Esophagus muscularis mucosa (tissue), 4 donors: ENCODE measurements at places on chromosomes 3 and 15. TPM values are rescaled to one million over a fixed set of nuclear protein-coding genes. Genes with fewer than 3 reads are reported as not detected.

UROC1 gene
- not detected for total RNA-seq

HIGD2B gene
- total RNA-seq = not detected

ETV5 gene
- total RNA-seq = 6.6 TPM

XIRP1 gene
- not detected for total RNA-seq

LDHAL6B gene
- not detected for total RNA-seq

LRRIQ4 gene
- 0.23 TPM for total RNA-seq

PEX11A gene
- total RNA-seq = 19.5 TPM

LRRC2 gene
- 0.69 TPM for total RNA-seq

ARF4 gene
- total RNA-seq = 82.6 TPM

DNA sequence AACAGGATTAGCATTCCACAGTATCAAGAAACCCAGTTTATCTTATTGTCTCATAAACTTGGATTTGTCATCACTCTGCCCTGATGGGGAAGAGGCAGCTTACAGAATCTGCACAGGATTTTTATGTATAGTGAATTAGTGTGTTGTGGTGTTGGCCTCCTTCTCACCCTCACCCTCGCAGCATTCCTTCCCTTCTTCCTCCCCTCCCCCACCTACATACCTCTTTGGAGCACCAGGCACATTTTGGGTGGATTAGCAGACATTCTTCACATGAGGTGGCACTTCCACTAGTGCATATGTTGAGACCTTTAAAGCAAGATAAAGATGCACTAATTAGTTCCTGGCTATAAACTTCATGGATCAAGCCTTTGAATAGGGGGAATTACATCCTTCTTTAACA is 13.9 kb downstream of the ITGB5 start:
- DNase-seq = no peak
- H3K27me3 ChIP-seq = no peaks in the 10 kb centered on the region
- H3K27ac ChIP-seq = no peak overlapping the region
- no peak overlapping the region for H3K4me3 ChIP-seq
- H3K36me3 ChIP-seq = peaks cover 38% of the 10 kb centered on the region

DNA sequence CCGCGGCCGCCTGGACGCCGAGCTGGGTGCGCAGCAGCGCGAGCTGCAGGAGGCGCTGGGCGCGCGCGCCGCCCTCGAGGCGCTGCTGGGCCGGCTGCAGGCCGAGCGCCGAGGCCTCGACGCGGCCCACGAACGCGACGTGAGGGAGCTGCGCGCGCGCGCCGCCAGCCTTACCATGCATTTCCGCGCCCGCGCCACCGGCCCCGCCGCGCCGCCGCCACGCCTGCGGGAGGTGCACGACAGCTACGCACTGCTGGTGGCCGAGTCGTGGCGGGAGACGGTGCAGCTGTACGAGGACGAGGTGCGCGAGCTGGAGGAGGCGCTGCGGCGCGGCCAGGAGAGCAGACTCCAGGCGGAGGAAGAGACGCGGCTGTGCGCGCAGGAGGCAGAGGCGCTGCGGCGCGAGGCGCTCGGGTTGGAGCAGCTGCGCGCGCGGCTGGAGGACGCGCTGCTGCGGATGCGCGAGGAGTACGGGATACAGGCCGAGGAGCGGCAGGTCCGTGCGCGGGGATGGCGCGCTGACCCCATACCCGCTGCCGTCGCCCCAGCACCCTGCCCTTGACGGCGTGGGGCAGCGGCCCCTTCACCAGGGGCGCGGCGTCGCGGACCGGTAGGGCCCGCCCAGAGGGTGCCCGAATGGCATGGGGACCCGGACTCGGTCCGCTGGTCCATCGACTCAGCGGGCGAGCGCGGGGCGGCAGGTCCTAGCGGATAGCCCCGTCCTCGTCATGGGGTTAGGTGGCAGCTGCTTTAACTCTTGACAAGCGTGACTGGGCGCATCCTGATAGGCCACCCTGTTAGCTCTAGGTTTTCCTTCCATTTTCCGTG is 848 bp downstream of the SYNM start:
- peak overlapping the region; percentile 91 for H3K4me3 ChIP-seq
- H3K36me3 ChIP-seq = peaks cover 18% of the 10 kb centered on the region
- DNase-seq = no peak
- H3K4me1 ChIP-seq = peaks cover 46% of the 10 kb centered on the region
- no peaks in the 10 kb centered on the region for H3K27me3 ChIP-seq

- peak overlapping the region; percentile 83 for H3K27ac ChIP-seq
- H3K36me3 ChIP-seq = no peaks in the 10 kb centered on the region
- H3K4me3 ChIP-seq = peak overlapping the region; percentile 55
- H3K27me3 ChIP-seq = no peaks in the 10 kb centered on the region
- peaks cover 94% of the 10 kb centered on the region for H3K4me1 ChIP-seq
- no peak for DNase-seq
Observed at GRCh38 chr3:112635674-112636073, 5.3 kb downstream of the CCDC80 start.

- H3K4me3 ChIP-seq = no peak overlapping the region
- DNase-seq = no peak
- no peak overlapping the region for H3K27ac ChIP-seq
- H3K27me3 ChIP-seq = no peaks in the 10 kb centered on the region
- no peaks in the 10 kb centered on the region for H3K36me3 ChIP-seq
- H3K4me1 ChIP-seq = no peaks in the 10 kb centered on the region
Observed at GRCh38 chr3:169009453-169009852, 654.1 kb downstream of the MECOM start.

GRCh38 chr15:53976844-53977392 is 1.3 kb upstream of the UNC13C start:
- no peak overlapping the region for H3K27ac ChIP-seq
- peaks cover 14% of the 10 kb centered on the region for H3K4me1 ChIP-seq

DNA sequence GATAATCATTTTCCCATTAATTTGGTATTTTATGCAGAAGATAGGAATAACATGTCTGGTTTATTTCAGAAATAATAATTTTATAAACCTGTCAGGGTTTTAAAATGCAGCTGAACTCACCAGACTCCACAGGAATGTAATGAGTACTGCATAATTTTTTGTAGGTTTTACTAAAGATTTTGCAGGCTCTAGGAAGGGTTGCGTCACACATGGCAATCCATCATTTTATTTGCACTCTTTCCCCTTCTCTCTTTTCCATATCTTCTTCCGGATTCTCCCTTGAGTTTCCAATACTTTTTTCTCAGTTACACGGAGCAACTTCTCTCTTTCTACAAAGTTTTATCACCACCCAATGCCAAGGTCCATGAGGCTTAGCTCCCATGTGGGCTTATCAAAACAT is 234.7 kb downstream of the NFKBIZ start:
- H3K27me3 ChIP-seq = no peaks in the 10 kb centered on the region
- no peak for DNase-seq
- no peak overlapping the region for H3K4me3 ChIP-seq
- no peak overlapping the region for H3K27ac ChIP-seq
- no peaks in the 10 kb centered on the region for H3K36me3 ChIP-seq
- peaks cover 5% of the 10 kb centered on the region for H3K4me1 ChIP-seq

DNA sequence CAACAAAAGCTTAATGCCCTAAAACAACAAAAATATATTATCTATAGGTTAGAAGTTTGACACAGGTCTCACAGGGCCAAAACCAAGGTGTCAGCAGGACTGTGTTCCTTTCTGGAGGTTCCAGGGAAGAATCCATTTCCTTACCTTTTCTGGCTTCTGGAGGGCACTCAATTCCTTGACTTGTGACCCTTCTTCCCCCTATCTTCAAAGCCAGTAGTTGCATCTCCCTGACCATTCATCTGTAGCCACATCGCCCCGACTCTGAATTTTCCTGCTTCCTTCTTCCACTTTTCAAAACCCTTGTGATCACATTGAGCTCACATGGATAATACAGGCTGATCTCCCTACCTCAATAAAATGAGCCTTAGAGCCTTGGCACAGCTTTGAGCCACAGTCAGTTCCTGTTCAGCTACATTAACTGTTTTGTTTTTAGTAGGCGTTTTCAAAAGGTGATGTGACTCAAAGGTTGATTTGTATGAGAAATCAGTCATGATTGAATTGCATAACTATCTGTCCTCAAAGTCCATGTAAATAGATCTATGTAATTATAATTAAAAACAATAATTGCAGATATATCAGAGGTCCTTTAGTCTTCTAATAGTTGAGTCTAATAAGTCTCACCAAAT is 12.4 kb downstream of the PFN2 start:
- no peak overlapping the region for H3K4me3 ChIP-seq
- H3K27ac ChIP-seq = no peak overlapping the region
- no peaks in the 10 kb centered on the region for H3K36me3 ChIP-seq
- DNase-seq = no peak
- H3K27me3 ChIP-seq = no peaks in the 10 kb centered on the region

- no peaks in the 10 kb centered on the region for H3K4me1 ChIP-seq
- H3K27me3 ChIP-seq = no peaks in the 10 kb centered on the region
- H3K4me3 ChIP-seq = no peak overlapping the region
- H3K27ac ChIP-seq = no peak overlapping the region
- no peaks in the 10 kb centered on the region for H3K36me3 ChIP-seq
- no peak for DNase-seq
Observed at GRCh38 chr3:27746838-27747237, 24.7 kb upstream of the EOMES start.

- H3K36me3 ChIP-seq = no peaks in the 10 kb centered on the region
- no peak overlapping the region for H3K4me3 ChIP-seq
- H3K27ac ChIP-seq = no peak overlapping the region
Observed at GRCh38 chr15:71508081-71508682, 302.2 kb upstream of the NR2E3 start.

DNA sequence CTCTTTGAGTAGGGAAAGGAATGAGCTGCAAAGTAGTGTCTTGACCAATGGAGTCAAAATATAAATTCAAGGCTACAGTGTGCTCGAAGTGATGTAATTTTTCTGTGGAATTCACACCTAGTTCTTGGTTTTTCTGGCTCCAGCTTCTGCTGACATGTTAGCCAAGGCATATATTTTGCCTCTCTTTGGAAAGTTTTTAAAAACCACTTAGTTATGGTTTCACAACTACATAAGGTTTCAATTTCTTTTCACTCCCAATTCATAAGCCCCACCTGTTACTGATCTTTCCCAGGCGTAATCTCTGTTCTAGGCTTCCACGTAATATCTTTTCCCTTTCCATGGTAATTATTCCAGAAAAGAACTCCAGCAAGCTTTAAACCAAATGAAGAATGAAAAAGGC is 46.9 kb downstream of the GADL1 start:
- H3K4me1 ChIP-seq = peaks cover 3% of the 10 kb centered on the region
- no peaks in the 10 kb centered on the region for H3K27me3 ChIP-seq
- H3K36me3 ChIP-seq = no peaks in the 10 kb centered on the region
- H3K4me3 ChIP-seq = no peak overlapping the region

- DNase-seq = no peak
- H3K36me3 ChIP-seq = no peaks in the 10 kb centered on the region
- no peak overlapping the region for H3K4me3 ChIP-seq
- H3K4me1 ChIP-seq = peaks cover 27% of the 10 kb centered on the region
- H3K27ac ChIP-seq = no peak overlapping the region
Observed at GRCh38 chr3:73029321-73029796, 32.1 kb upstream of the EBLN2 start.

DNA sequence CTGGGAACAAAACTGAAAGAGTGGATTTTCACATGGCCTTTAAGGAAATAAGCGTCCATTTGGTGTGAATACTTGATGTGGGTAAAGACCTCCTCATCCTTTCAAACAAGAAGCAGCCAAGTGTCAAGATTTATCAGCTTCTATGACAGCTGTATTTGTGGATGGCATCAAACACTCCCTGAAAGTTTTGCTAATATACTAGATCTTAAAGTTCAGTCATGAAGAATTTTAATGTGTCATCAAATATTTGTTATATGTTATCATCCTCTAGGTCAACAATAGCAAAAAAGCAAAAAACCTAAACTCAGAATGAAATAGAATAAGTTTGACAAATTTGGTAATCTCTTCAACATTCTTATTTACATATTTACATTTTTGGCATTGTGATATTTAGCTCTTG is 29.1 kb upstream of the LYSMD4 start:
- no peak overlapping the region for H3K27ac ChIP-seq
- H3K36me3 ChIP-seq = no peaks in the 10 kb centered on the region
- H3K27me3 ChIP-seq = no peaks in the 10 kb centered on the region
- DNase-seq = no peak

DNA sequence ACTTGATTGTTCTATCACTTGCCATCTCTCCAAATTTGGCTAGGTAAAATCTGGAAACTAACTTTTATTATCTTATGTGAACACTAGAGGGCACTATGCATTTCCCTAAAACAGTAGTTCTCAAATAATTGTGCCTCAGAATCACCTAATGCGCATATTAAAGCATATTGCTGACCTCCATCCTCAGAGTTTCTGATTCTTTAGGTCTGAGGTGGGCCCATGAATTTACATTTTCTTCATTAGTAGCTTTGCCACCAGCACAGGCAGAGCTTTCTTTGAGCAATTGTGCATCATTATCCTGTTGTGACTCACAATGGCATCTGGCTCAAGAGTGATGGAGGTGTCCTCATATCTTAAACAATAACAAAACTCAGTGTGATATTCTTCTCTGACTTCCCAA is 17.5 kb upstream of the BCHE start:
- H3K27me3 ChIP-seq = no peaks in the 10 kb centered on the region
- DNase-seq = no peak
- H3K36me3 ChIP-seq = no peaks in the 10 kb centered on the region
- no peak overlapping the region for H3K4me3 ChIP-seq
- H3K27ac ChIP-seq = no peak overlapping the region

- peak overlapping the region; percentile 4 for H3K4me3 ChIP-seq
- DNase-seq = peak; percentile 87
- no peaks in the 10 kb centered on the region for H3K36me3 ChIP-seq
- H3K27ac ChIP-seq = no peak overlapping the region
- no peaks in the 10 kb centered on the region for H3K27me3 ChIP-seq
- H3K4me1 ChIP-seq = peaks cover 17% of the 10 kb centered on the region
Observed at GRCh38 chr3:186024210-186024609, 84.7 kb downstream of the ETV5 start.

DNA sequence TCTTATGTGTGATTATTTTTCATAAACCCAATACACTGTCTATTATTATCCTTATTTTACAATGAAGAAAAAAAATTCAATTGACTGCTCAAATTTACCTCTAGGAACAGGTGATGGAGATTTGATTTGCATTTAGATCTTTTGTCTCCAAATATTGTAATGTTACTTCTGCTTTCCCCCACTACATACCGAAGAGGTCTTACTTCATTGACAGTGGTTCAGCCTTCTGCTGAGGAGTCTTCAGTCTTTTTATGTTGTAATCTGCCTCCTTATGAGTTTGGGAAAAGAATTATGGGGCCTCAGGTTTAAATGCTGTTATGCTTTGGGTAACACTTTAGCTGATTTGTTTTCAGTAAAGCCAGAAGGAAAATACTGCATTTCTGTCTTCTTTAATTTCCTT is 199.5 kb downstream of the LPP start:
- H3K4me1 ChIP-seq = peaks cover 74% of the 10 kb centered on the region
- H3K27me3 ChIP-seq = no peaks in the 10 kb centered on the region
- H3K36me3 ChIP-seq = peaks cover 4% of the 10 kb centered on the region

DNA sequence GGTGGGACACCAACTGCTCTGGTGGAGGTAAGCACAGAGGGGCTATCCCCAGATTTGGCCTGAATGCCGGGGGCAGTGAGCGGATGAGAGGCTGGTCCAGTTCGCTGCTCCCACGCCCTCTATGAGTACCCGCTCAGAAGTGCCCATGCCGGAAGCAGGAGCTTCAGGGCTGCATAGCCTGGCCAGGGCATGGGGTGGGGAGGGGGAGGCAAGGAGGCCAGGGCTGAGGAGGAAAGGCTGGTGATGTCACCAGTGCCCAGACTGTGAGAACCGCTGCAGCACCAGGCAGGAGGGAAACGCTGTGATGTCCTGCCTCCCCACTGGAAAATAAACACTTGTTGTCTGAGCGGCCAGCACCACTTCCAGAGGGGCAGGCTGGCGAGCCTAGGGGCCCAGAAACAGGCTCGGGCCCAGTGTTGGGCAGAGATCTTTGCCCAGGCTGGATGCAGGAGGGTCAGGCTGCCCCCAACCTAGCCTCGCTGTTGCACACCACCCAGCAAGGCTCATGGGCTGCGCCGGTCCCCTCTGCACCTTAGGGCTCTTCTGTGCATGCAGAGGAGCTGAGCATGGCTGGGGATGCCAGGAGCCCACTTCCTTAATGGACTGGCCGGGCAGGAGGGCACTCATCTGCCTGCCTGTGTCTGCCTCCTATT is 10.9 kb upstream of the DLL4 start:
- no peak overlapping the region for H3K4me3 ChIP-seq
- H3K4me1 ChIP-seq = peaks cover 14% of the 10 kb centered on the region
- peaks cover 11% of the 10 kb centered on the region for H3K27me3 ChIP-seq
